ENCODE measurements at places on chromosomes 7 and 10.
A peak's percentile ranks its signal among the peaks of the same experiment; 100 is the strongest.

DNA sequence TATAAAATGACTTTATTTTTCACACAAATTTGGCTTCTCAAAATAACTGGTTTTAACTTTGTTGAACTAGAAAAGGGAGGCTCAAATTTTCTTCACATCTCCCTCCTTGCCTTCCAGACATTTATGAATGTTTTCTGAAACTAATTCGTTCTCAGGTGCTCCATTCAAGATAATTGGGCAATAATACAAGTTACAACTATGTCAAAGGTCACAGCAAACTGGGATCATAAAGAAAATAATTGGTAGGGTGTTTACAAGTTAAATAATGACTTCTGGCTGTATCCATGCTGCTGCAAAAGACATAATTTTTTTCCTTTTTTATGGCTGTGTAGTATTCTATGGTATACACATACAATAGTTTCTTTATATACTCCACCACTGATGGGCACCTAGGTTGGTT is 75.3 kb downstream of the MINPP1 start:
- DNase-seq = no peak
- no peaks in the 10 kb centered on the region for H3K4me1 ChIP-seq
- no peak overlapping the region for H3K4me3 ChIP-seq
- no peak overlapping the region for H3K27ac ChIP-seq
- no peaks in the 10 kb centered on the region for H3K36me3 ChIP-seq

- H3K4me1 ChIP-seq = no peaks in the 10 kb centered on the region
- DNase-seq = peak; percentile 35
- H3K4me3 ChIP-seq = no peak overlapping the region
- H3K36me3 ChIP-seq = no peaks in the 10 kb centered on the region
These were observed 24.6 kb upstream of the ITGA8 start for GRCh38 chr10:15744217-15744865.

DNA sequence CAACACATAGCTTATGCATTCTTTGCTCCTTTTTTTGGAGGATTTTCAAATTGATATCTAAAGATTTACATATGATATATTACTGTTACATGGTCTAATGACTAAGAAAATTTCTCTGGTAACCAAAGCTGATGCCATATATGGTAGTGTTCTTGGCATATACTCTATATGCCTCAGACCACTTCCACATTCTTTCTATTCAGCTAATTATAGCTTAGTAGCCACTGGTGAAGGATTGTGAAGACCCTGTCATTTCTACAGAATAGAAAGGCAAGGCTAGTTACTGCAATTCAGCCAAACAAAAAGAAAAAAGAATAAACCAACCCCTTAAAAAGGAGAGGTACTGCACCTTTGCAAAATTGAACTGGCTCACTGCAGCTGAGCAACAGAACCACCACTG is 3.7 kb downstream of the PURB start:
- H3K36me3 ChIP-seq = no peaks in the 10 kb centered on the region
- no peak overlapping the region for H3K27ac ChIP-seq
- no peak for DNase-seq
- H3K4me3 ChIP-seq = no peak overlapping the region

DNA sequence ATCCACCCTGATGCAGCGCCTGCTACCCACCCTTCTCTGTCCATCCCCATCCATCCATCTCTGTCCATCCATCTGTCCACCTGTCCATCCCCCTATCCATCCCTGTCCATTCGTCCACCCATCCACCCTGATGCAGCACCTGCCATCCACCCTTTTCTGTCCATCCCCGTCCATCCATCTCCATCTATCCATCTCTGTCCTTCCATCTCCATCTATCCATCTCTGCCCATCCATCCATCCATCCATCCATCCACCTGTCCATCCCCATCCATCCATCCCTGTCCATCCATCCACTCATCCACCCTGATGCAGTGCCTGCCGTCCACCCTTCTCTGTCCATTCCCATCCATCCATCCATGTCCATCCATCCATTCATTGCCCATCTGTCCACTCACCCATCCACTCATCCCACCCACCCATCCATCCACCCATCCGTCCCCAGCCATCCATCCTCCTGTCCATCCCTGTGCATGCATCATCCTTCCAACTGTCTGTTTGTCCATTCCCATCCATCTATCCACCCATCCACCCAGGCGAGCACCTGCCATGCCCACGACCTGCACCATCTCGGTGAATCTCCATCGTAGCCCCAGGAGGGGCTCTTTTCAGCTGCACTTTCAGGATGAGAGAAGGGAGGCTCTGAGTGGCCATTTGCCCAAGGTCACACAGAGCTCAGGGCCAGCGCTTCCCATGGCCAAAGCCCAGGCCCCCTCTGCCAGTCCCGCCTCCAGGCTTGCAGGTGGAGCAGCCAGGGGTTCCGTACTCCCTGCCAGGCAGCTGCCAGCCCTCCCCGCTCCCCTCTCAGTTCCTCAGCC is 137.4 kb downstream of the LHPP start:
- H3K36me3 ChIP-seq = no peaks in the 10 kb centered on the region
- H3K4me3 ChIP-seq = no peak overlapping the region
- H3K27me3 ChIP-seq = no peaks in the 10 kb centered on the region
- H3K27ac ChIP-seq = no peak overlapping the region
- no peak for DNase-seq

DNA sequence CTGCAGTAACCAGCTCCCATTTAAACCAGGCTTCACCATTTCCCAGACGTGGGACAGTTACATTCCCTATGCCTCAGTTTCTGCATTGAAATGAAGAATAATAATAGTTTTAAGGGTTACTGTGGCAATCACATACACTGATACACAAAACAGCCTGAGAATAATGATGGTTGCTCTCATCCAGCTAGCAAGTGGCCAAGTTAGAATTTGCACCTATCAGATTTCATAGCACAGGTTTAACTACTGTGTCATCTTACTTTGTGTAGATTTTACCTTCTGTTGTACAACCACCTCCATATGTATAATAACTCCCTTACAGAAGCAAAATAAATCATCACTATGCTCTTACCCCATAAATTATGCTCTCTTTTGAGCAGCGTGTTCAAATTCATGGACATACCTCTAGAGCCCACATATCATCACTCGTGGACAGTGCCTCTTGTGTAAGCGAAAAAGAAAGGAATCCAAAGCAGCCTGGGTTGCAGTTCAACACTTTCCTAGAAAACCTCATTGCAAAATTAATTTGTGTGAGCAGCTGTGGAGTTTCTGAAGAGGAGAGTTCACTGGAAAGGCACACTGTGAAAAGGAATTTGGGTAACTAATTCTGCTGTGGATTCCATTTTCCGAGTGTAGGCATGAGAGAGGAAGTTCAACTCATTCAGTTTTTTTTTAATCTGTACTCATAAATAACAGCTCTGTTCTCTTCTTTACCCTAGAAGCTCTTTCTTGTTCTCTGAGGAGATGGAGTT is 492.5 kb downstream of the ARL4A start:
- H3K27me3 ChIP-seq = no peaks in the 10 kb centered on the region
- H3K4me3 ChIP-seq = no peak overlapping the region
- H3K4me1 ChIP-seq = no peaks in the 10 kb centered on the region

GRCh38 chr10:123888256-123888655 is 3.4 kb downstream of the CPXM2 start:
- H3K4me3 ChIP-seq = no peak overlapping the region
- no peak for DNase-seq
- H3K27ac ChIP-seq = no peak overlapping the region
- H3K36me3 ChIP-seq = no peaks in the 10 kb centered on the region

GRCh38 chr7:81659697-81660395 is 110.0 kb downstream of the HGF start:
- DNase-seq = no peak
- no peaks in the 10 kb centered on the region for H3K27me3 ChIP-seq
- H3K4me3 ChIP-seq = no peak overlapping the region
- H3K27ac ChIP-seq = no peak overlapping the region
